ENCODE measurements at places on chromosomes 1 and 21. TPM values are rescaled to one million over a fixed set of nuclear protein-coding genes. Genes with fewer than 3 reads are reported as not detected.

- DNase-seq: no peak
These were observed 156.5 kb downstream of the PCNX2 start for GRCh38 chr1:233138788-233139585.

DNA sequence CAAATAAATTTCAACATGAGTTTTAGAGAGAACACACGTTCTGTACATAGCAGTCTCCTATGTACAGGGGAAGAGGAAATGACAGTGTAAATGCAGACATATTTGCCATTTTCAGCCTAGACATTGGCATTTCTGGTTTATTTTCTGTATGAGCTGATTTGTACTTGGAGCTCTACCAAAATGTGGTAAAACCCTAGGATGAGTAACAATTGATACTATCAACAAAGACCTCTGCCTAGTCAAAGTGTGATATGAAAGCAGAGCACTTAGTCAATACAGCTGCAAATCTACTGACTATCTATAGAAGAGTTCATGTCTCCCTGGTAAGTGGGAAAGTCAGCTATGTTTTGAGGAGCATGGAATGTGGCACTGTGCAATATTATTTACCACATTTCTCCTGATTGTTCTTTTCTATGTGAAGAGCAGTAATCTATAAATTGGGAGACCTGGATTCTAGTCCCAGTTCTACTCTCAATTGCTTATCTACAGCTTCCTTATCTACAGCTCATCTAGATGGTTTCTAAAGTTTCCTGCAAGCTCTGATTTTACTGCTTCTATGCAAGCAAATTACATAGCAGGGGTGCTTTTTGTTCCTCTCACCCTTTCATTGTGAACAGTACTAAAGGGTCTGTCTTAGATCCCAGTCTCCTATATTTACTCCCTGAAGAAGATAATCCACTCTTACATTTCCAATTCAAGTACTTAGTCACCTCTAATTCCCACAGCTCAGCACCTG is 334.2 kb downstream of the NTNG1 start:
- DNase-seq: no peak

- no peak for DNase-seq
These were observed 163.2 kb upstream of the CACYBP start for GRCh38 chr1:174836543-174836942.

The CFHR4 gene
- not detected for polyA plus RNA-seq

DNA sequence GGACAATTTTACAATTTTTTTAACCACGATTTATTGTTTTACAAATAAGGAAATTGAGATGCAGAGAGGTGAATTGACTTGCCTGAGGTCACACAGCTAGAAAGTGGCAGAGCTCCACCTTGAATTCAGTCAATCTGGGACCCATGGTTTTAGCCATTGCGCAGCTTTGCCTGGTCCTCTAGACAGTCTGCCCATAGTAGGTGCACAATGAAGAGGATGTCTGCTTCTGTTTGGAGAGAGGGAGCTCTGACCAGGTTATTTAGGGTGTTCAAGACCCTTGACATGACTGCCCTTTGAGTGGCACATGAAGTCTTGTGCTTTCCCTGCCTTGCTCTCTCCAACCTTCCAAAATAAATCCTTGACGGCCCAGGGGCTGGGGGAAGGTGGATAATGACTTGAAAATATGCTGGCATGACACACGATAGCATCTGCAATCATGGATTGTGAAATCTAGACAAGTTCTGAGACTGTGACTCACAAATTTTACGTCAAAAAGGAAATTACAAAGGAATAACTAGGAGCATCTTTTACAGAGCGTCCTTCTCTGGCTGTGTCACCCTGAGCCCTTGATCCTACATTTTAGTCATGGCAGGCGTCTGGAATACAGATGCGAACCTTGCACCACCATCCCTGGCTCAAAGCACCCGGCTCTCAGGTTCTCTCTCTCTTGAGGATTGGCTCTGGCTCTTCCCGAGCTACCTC is 26.2 kb upstream of the ID3 start:
- no peak for DNase-seq

GRCh38 chr21:45826676-45827301 is 154.8 kb upstream of the COL6A1 start:
- DNase-seq: no peak

GRCh38 chr1:113073479-113073950 is 517 bp downstream of the LRIG2 start:
- DNase-seq: peak; percentile 63

The CRP gene
- polyA plus RNA-seq: 0.35 TPM

DNA sequence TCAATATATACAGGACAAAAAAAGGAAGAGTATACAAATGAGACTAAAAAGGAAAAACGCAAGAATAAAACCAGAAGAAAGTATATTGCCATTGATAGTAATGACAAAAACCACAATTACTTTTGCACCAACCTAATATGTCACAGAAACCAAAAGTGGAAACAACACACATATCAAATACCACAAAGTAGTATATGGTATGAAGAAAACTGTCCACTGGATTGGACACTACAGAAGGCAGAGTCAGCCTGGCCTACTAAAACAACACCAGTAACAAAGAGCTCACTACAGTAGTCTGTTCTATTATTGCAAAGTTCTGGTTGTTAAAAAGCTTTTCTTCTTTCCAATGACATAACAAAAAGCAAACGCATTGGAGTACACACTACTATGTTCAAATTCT is 17.7 kb downstream of the TESK2 start:
- no peak for DNase-seq

The TPTE gene
- not detected for polyA plus RNA-seq

The AMY2A gene
- polyA plus RNA-seq: 0.21 TPM

DNA sequence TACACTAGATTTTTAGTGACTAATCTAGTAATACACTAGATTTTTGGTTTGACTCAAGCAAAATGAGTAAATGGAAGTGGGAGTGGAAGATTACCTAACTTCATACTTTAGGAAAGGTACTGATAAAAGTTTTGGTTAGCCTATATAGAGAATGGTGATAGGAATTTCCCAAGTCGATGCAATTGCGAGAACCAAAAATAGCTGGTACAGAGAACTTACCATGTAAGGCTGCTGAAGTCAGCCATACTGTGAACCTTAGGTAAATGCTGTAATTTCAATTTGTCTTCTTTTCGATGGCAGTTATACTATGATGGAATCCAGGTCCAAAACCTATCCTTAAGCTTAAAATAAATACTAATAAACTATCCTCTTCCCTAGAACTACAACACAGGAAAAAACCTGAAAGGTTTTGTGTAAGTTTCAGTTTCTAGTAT is 4.6 kb downstream of the PNRC2 start:
- DNase-seq: no peak

- DNase-seq: no peak
These were observed 32.7 kb downstream of the CRYAA start for GRCh38 chr21:43201491-43201890.

The TFF3 gene
- 3.5 TPM for polyA plus RNA-seq

The PKLR gene
- polyA plus RNA-seq: not detected

DNA sequence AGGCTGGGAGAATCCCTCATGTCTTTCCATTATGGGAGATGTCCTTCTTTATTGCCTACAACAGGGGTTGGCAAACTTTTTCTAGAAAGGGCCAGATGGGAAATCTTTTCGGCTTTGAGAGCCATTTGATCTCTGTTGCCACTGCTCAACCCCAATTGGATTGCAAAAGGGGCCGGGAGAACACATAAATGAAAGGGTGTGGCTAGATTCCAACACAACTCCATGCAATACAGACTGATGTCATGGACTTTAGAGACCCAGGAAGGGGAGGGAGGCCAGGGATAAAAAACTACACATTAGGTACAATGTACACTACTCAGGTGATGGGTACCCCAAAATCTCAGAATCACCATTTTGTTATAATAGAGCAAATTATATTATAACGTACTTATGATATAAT is 97.6 kb upstream of the SIM2 start:
- DNase-seq: no peak

DNA sequence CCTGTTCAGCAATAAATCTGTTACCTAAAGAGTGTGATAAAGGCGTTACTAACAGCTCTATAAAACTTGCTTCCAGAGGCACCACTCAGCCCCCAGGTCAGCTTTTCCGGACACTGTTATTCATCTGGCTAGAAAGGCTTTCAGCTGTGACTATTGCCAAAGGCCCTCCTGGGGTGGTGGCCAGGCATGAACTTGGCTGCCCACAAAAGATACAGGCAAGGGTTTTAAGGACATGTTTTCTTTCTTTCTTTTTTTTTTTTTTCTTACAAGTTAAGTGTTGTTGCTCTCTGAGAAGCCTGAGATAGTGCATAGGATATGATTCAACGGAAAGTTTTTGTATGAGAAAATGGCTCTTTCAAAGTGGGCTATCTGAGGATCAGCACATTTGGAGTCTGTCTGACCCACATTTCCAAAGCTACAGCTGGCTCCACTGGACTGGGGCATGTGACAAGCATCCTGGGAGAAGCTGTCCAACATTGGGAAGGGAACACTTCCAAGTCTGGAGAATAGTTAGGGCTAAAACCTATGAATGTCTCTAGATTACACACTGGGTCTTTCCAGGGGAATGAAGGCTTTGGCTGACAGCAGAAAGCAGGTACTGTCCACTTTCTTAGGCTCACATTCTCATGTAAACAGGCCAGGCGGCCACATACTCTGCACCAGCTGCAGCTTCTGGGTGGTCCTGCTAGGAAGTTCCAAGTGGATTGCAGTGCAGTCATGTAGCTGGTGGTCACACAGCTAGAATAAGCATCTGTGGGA is 639.7 kb downstream of the LMO4 start:
- DNase-seq: peak; percentile 49

The NECTIN4 gene
- not detected for polyA plus RNA-seq

The KCND3 gene
- 10.3 TPM for polyA plus RNA-seq

The ACTRT2 gene
- not detected for polyA plus RNA-seq

DNA sequence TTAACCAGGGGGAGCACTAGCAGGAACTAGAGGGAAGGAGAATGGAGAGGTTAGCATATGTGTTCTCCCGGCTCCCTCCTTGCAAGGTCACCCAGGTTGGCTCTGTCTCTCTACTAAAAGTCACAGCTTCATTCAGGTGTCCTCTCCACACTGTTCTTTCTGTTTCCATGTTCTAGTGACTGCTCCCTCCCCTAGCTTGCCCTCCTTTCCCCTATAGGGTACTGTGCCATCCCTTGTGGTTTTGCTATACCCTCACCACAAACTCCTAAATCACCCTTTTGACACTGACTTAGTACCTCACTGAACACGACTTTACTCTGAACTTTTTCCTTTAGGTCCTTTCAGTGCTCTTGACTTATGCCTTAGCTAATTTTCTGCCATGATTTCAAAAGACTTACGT is 389.3 kb downstream of the ST6GALNAC3 start:
- DNase-seq: no peak

DNA sequence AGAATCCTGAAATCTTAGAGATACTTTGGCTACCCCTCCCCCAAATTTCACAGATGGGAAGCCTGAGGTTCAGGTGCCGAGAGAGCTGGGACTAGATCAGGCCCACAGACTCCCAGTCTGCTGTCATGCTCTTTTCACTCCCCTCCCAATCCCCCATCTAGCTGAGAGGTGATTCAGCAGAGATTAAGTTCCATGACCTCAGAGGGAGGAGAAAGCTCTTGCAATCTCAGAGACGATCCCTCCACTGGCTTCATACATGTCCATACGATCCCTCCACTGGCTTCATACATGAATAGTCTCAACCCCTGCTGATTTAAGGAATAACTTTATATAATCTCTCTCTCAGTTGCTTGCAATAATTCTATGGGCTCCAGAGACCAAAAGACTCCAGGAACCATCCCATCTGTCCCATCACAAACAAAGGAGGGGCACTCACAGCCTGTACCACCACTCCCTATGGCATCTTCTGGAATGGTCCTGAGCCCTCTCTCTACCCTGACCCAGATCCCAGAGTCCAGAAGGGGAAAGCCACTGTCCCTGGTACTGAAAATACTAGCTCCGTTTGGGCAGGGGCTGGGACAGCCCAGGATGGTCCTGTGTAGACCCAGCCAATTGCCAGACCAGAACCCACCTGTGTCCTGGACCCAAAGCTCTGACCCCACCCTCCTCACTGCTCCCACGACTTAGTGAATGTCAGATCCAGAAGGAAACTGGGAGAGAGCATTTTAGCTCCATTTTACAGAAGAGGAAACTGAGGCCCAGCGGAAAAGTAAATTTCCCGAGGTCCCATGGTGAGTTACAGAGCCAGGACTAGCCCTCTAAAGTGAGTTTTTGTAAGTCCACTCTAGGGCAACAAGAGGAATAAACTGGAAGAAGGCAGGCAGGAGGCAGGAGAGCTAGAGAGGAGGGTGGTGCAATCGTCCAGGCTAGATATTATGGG is 27.1 kb downstream of the RIMS3 start:
- no peak for DNase-seq

GRCh38 chr1:10901091-10901890 is 104.8 kb upstream of the CASZ1 start:
- DNase-seq: peak; percentile 23

The TMEM125 gene
- 0.30 TPM for polyA plus RNA-seq

The GSTM3 gene
- 53.1 TPM for polyA plus RNA-seq

DNA sequence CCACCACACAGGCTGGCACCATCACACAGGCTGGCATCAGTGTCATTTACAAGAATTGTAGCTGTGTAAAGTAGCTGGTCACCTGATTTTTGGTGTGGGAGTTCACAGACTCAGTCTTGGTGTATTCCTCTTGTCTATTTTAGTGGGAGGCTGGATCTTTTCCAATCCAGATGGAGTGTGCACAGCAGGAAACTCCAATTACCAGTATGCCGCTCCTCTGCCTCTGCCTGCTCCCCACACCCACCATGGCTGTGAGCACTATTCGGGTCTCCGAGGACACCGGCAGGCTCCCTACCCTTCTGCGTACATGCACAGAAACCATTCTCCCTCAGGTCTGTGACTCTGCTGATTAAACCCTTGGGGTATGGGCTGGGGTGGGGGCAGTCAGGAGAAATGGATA is 24.2 kb downstream of the TBX19 start:
- DNase-seq: no peak

The ROR1 gene
- polyA plus RNA-seq: 9.6 TPM

The OR6K3 gene
- not detected for polyA plus RNA-seq

DNA sequence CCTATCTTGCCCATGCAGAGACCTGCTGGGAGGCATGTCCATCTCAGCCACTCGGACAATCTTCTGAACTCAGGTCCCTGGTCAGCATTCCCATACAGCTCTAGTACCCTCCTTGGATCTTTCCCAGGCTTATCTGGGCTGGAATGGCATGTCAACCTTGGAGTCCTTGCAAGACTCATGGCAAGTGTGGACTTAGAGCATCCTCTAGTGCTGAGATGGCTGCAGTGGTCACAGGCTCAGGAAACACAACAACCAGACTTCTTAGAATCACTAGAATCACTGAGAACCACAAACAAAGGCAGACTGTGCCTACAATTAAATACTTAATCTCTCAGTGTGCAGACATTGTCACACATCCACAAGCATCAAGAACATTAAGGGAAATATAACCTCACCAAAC is 73.1 kb upstream of the TSHB start:
- no peak for DNase-seq

Data from heart left ventricle (tissue), 16 donors.